ENCODE measurements at places on chromosomes 4 and X. TPM values are rescaled to one million over a fixed set of nuclear protein-coding genes. Genes with fewer than 3 reads are reported as not detected.

The HSD17B13 gene
- total RNA-seq, result not detected

The GRPR gene
- not detected for total RNA-seq

The FAM9C gene
- total RNA-seq, result not detected

The NR3C2 gene
- total RNA-seq, result 0.21 TPM

The TMEM150C gene
- total RNA-seq, result 0.10 TPM

The IL2 gene
- total RNA-seq, result not detected
